Activated naive CD8-positive, alpha-beta T cell treated with anti-CD3 and anti-CD28 coated beads, Interleukin-2, amount 10 ng/mL, durations not matched to agents 7 days and 5 days (primary cell): ENCODE measurements at places on chromosomes 11 and 22. TPM values are rescaled to one million over a fixed set of nuclear protein-coding genes. Genes with fewer than 3 reads are reported as not detected.

DNA sequence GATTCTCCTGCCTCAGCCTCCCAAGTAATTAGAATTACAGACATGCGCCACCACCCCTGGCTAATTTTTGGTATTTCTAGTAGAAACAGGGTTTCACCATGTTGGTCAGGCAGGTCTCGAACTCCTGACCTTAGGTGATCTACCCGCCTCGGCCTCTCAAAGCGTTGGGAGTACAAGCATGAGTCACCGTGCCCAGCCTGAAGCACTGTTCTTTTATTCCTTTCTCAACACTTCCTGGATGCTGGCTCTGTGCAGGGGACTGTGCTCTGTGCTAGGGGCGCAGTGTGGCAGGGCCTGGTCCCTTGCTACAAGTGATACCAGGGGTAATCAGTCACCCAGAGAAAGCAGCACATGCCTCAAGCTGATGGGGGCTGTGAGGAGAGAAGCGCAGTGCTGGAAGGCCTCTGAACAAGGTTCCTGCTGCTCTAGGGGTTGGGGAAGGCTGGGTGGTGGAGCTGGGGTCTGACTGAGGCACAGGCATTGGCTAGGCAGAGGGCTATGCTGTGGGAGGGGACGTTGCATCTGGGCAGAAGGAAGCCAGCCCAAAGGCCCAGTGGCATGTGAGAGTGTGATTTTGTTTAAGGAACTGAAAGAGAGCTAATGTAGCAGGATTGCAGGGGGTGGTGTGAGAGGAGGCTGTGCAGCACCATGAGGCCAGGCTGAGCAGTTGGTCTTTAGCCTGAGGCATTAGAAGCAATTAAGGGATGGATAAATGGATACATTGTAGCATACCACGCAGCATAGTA, 42.5 kb downstream of the CABIN1 start:
- no peak overlapping the region for H3K27ac ChIP-seq
- no peak for DNase-seq
- peaks cover 1% of the 10 kb centered on the region for H3K4me1 ChIP-seq
- no peaks in the 10 kb centered on the region for H3K27me3 ChIP-seq
- peaks cover 32% of the 10 kb centered on the region for H3K36me3 ChIP-seq
- no peak overlapping the region for H3K4me3 ChIP-seq

GRCh38 chr11:110046775-110047380, 46.3 kb upstream of the ZC3H12C start:
- DNase-seq: no peak
- H3K4me3 ChIP-seq: no peak overlapping the region
- peaks cover 3% of the 10 kb centered on the region for H3K27me3 ChIP-seq
- H3K27ac ChIP-seq: no peak overlapping the region
- H3K4me1 ChIP-seq: no peaks in the 10 kb centered on the region

DNA sequence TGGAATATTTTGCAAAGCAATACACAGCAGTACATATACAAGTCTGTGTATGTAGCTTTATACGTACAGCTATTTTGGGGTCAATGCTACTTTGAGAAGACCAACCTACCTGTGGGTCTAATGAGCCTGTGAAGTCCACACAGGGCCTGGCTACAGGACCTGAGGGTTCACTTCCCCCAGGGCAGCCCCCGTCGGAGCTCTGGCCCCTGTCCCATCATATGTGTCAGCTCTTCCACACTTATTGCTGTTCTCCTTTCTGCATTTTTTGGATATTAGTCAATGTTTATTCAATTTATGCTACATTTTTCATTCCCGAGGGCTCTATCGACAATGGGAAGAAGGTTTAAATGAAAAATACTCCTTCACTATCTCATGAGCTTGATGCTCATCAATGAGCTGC, 1473.6 kb downstream of the BRD1 start:
- no peak for DNase-seq
- no peaks in the 10 kb centered on the region for H3K4me1 ChIP-seq
- H3K4me3 ChIP-seq: no peak overlapping the region
- no peaks in the 10 kb centered on the region for H3K27me3 ChIP-seq
- H3K27ac ChIP-seq: no peak overlapping the region

GRCh38 chr11:2537010-2537705, 92.3 kb downstream of the KCNQ1 start:
- H3K27me3 ChIP-seq: no peaks in the 10 kb centered on the region
- no peak overlapping the region for H3K4me3 ChIP-seq
- H3K27ac ChIP-seq: no peak overlapping the region
- DNase-seq: no peak
- H3K4me1 ChIP-seq: peaks cover 15% of the 10 kb centered on the region

GRCh38 chr11:114138411-114138810, 78.9 kb downstream of the ZBTB16 start:
- H3K27me3 ChIP-seq: peaks cover 5% of the 10 kb centered on the region
- H3K27ac ChIP-seq: no peak overlapping the region
- no peak overlapping the region for H3K4me3 ChIP-seq
- no peak for DNase-seq

GRCh38 chr11:31651208-31651607, 141.6 kb downstream of the ELP4 start:
- H3K4me1 ChIP-seq: no peaks in the 10 kb centered on the region
- H3K4me3 ChIP-seq: no peak overlapping the region
- DNase-seq: no peak
- H3K27me3 ChIP-seq: no peaks in the 10 kb centered on the region
- H3K36me3 ChIP-seq: peaks cover 3% of the 10 kb centered on the region

DNA sequence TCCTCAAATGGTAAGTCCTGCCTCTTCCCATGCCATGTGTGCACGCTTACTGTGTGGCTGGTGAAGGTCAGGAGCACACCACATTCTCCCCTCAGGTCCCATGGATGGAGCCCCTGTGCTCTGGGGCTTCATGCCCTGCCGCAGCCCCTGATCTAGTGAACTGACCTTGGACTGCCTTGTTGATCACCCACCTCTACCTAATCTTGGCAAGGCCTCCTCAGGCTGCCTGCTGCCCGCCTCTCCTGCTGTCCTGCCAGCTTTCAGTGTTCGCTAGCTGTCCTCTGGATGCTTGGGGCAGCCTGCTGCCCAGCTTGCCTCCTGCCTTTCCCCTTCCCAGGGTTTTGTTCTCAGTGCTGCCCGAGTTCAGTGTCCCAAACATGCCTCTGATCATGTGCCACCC, 38.1 kb downstream of the CABIN1 start:
- DNase-seq: no peak
- H3K27ac ChIP-seq: no peak overlapping the region
- no peak overlapping the region for H3K4me3 ChIP-seq
- H3K4me1 ChIP-seq: peaks cover 1% of the 10 kb centered on the region
- peaks cover 27% of the 10 kb centered on the region for H3K36me3 ChIP-seq

DNA sequence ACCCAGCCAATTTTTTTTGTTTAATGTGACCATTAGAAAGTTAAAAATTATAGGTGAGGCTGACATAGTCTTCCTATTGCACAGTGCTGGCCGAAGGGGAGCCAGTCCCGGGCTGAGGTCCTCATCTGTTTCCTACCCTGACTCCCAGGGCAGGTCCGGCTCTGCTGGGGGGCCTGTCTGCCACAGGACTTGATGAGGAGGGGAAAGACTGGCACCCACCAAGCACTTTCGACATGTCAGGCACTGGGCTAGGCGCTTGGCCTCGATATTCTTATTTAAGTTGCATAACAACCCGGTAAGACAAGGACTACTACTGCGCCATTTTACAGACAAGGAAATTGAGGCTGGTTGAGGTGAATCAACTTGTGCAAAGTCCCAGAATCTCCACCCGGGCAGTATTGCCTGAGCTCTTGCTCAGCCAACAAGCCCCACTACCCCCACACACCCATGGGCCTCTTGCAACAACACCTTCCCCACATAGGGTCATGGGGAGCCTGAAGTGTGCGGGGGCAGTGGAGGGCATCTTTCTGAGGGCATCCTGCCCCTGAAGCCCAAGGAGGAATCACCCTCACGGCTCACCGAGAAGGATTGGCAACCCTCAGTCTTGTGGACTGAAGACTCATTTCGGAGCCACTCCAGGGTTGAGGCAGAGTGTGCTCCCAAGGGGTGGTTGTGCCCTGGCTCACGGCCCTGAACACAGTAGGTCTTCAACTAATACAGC, 62.7 kb upstream of the LINC01488 start:
- no peaks in the 10 kb centered on the region for H3K4me1 ChIP-seq
- no peak for DNase-seq
- H3K27me3 ChIP-seq: peaks cover 5% of the 10 kb centered on the region
- no peaks in the 10 kb centered on the region for H3K36me3 ChIP-seq
- no peak overlapping the region for H3K4me3 ChIP-seq

DNA sequence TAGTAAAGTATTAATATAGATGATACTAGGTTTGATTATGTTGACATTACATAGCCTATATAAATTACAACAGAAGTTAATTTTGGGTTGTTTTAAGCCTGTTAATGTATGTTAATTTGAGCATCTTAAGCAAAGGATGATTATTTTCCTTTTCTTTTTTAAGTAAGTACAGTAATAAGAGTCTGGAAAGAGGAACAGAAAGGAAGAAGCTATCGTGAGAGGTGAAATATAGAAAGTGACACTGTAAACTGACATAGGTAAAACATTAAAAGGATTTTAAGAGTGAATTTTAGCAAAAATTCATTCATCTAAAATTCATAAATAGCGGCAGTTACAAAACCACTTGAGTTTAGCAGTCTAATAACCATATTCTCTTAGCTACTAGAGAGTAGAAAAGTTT, 45.5 kb downstream of the FAR1 start:
- no peak for DNase-seq
- H3K4me3 ChIP-seq: no peak overlapping the region
- H3K4me1 ChIP-seq: peaks cover 4% of the 10 kb centered on the region
- no peak overlapping the region for H3K27ac ChIP-seq
- H3K27me3 ChIP-seq: no peaks in the 10 kb centered on the region

DNA sequence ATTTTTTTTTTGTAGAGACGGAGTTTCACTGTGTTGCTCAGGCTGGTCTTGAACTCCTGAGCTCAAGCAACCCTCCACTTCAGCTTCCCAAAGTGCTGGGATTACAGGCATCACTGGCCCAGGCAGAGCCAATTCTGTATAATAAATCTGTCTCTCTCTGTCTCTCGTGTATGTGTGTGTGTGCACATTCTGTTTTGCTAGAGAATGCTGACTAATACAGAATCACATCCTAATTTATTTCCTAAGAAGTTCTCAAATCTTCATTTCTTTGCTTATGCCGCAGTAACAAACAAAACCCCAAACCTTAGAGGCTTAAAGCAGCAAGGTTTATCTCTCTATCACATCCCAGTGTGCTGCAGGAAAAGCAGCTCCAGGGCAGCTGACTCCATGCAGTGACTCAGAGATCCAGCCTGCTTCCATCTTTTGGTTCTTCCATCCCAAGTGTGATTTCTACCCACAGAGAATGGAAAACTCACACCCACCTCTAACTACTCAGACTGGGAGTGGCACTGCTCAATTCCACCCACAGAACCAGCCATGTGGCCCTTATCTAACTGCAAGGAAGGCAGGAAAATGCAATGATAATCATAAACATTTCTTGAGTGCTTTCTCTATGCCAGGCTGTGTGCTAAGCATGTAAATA, 35.1 kb upstream of the LRRC10B start:
- peaks cover 12% of the 10 kb centered on the region for H3K4me1 ChIP-seq
- H3K4me3 ChIP-seq: no peak overlapping the region
- H3K27ac ChIP-seq: no peak overlapping the region
- H3K27me3 ChIP-seq: no peaks in the 10 kb centered on the region
- DNase-seq: no peak
- H3K36me3 ChIP-seq: peaks cover 5% of the 10 kb centered on the region

GRCh38 chr22:46958658-46959057, 196.2 kb downstream of the TBC1D22A start:
- peaks cover 2% of the 10 kb centered on the region for H3K36me3 ChIP-seq
- H3K27ac ChIP-seq: no peak overlapping the region
- DNase-seq: no peak
- no peak overlapping the region for H3K4me3 ChIP-seq
- H3K27me3 ChIP-seq: no peaks in the 10 kb centered on the region

GRCh38 chr11:65814131-65814985, 19.4 kb upstream of the SNX32 start:
- no peak overlapping the region for H3K4me3 ChIP-seq
- no peak for DNase-seq

Gene SPATA19
- total RNA-seq: not detected

Gene ATP5MG
- 224 TPM for total RNA-seq
